ENCODE measurements at places on chromosomes 2 and 18. TPM values are rescaled to one million over a fixed set of nuclear protein-coding genes. Genes with fewer than 3 reads are reported as not detected.

- DNase-seq = no peak
Measured at GRCh38 chr2:50991602-50992001, 40.3 kb downstream of the NRXN1 start.

- no peak for DNase-seq
Measured at GRCh38 chr2:5698134-5698533, 6.0 kb downstream of the SOX11 start.

DNA sequence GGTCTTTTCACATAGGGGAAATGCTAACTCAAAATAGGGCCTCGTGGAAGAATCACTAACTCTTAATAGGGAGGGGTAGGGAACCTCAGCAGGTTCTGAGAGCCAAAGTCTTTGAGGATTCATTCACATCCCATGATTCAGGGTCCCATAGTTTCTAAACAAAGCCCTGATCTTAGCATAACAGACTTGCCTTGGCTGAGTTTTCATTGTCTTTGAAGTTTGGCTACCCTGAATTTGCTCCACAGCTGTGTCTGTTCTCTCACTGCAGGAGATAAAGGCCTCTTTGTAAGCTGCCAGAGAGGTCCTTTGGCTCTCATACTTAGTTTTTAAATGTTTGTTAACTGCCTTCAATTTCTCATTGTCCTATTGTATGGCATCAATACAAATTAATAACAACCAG, 54.5 kb downstream of the ZDBF2 start:
- DNase-seq = no peak

Gene PSTPIP2
- 9.8 TPM for polyA plus RNA-seq

Gene GCG
- polyA plus RNA-seq = not detected
